Parietal lobe (tissue), 2 donors: ENCODE measurements at places on chromosomes 1 and 21. TPM values are rescaled to one million over a fixed set of nuclear protein-coding genes. Genes with fewer than 3 reads are reported as not detected.

The TDRD10 gene
- total RNA-seq, result not detected

The CFAP107 gene
- total RNA-seq, result not detected

The RSBN1 gene
- 51.0 TPM for total RNA-seq

The FCGR1A gene
- total RNA-seq, result 5.6 TPM

The RPAP2 gene
- total RNA-seq, result 28.5 TPM

The GFI1 gene
- not detected for total RNA-seq

The PGBD2 gene
- 11.9 TPM for total RNA-seq

The CFAP74 gene
- total RNA-seq, result 0.63 TPM

The IGSF3 gene
- 122 TPM for total RNA-seq

The HES2 gene
- not detected for total RNA-seq

The RPE65 gene
- total RNA-seq, result 0.31 TPM

The RIPPLY3 gene
- total RNA-seq, result not detected

The IVL gene
- total RNA-seq, result not detected

The ATP5IF1 gene
- total RNA-seq, result 52.6 TPM

The MAP1LC3C gene
- not detected for total RNA-seq

The CSF3R gene
- total RNA-seq, result 5.0 TPM

The IL12RB2 gene
- 5.6 TPM for total RNA-seq

The CNR2 gene
- total RNA-seq, result not detected

The HMGCS2 gene
- not detected for total RNA-seq

The SERTAD4 gene
- total RNA-seq, result 5.6 TPM

The OLFM3 gene
- 18.5 TPM for total RNA-seq

The LSM10 gene
- 5.3 TPM for total RNA-seq

The PLK3 gene
- 13.1 TPM for total RNA-seq

The RASAL2 gene
- total RNA-seq, result 67.3 TPM

The REN gene
- total RNA-seq, result not detected

The SPRR1A gene
- total RNA-seq, result not detected

The VHLL gene
- total RNA-seq, result 1.3 TPM

The FAM72D gene
- total RNA-seq, result 1.3 TPM

The ELAPOR1 gene
- total RNA-seq, result 44.8 TPM

The SHE gene
- total RNA-seq, result 1.3 TPM

The DUSP10 gene
- total RNA-seq, result 5.3 TPM

The MPL gene
- not detected for total RNA-seq

The PSRC1 gene
- total RNA-seq, result 14.1 TPM

The ZFP69 gene
- total RNA-seq, result 15.3 TPM

The IGSF21 gene
- 66.0 TPM for total RNA-seq

The ZNF697 gene
- total RNA-seq, result 34.7 TPM

The CD244 gene
- total RNA-seq, result not detected

The SPRR2G gene
- total RNA-seq, result not detected

The RBP7 gene
- not detected for total RNA-seq

The YOD1 gene
- total RNA-seq, result 19.1 TPM

The SLC35F3 gene
- 1.9 TPM for total RNA-seq

The OR2T33 gene
- total RNA-seq, result not detected

The LMX1A gene
- total RNA-seq, result 0.31 TPM

The ATPAF1 gene
- 42.6 TPM for total RNA-seq

The CTSK gene
- total RNA-seq, result 5.3 TPM

The SH2D1B gene
- not detected for total RNA-seq

The HUNK gene
- 13.1 TPM for total RNA-seq

The NR0B2 gene
- total RNA-seq, result not detected

The C1orf74 gene
- total RNA-seq, result 2.2 TPM

The NEK2 gene
- 3.8 TPM for total RNA-seq

The C1orf141 gene
- total RNA-seq, result not detected
